AG04450 (cell line): ENCODE measurements at places on chromosomes 2 and 18.
A peak's percentile ranks its signal among the peaks of the same experiment; 100 is the strongest.

DNA sequence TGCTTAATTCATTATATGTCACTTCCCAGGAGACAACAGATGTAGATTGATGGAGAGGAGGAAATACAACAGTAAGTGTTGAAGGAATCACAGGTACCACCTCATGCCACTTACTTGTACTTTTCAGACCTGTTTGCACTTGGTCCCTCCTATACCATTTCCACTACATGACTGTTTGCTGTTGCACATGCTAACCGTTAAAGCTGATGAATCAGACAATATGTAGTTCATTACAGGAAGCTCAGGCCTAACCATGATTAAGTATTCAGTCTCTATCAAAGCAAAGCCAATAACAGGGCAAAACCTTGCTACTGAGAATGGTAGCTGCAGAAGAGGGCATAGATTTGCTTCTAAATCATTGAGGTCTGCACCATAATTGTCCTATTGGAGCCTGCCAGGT is 30.2 kb upstream of the GRP start:
- DNase-seq: no peak

GRCh38 chr2:161161074-161161706 is 962 bp downstream of the TANK start:
- DNase-seq: no peak

DNA sequence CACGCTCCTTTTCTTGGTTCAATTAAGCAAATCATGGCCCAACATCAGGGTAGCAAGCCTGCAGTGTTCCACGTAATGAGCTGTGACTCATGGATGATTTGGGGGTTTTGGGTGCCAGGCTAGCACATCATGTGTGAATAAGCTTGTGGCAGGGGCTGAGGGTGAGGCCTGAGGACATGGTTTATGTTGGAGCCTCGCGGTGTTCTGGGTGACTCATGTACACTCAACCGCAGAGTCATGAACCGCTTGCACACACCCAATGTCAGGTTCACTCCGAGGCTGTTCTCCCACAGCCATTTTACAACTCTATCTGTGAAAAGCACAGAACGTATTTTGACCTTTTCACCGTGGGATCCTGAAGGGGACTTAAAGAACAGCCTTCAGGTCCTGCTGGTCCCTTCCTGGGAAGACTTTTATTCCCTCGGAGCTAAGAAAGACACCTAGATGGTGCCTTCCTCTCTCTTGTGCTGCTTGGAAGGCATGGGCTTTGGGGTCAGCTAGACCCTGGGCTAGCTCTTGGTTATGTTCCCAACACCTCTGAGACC is 139.9 kb upstream of the ZEB2 start:
- peak; percentile 39 for DNase-seq

GRCh38 chr2:99780276-99780675 is 290.5 kb upstream of the REV1 start:
- no peak for DNase-seq

GRCh38 chr2:12979066-12979465 is 262.3 kb downstream of the TRIB2 start:
- DNase-seq: no peak

DNA sequence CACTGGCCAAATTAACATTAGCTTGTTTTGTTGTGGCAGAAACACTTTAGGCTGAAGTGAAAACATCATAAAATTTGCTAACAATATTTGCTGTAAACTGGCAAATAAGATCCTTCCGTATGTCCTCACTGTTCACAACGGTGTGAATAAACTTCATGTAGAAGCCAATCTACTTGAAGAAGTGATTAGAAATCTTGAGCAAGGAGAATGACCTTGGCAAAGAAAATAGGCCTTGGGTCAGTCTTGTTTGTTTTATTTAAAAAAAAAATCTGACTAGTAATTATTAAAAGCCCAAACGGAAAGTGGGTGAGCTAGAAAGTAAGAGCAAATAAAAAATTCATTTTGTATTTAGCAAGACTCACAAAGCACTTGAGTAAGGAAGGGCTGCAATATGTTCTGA is 197.0 kb downstream of the CPS1 start:
- no peak for DNase-seq

DNA sequence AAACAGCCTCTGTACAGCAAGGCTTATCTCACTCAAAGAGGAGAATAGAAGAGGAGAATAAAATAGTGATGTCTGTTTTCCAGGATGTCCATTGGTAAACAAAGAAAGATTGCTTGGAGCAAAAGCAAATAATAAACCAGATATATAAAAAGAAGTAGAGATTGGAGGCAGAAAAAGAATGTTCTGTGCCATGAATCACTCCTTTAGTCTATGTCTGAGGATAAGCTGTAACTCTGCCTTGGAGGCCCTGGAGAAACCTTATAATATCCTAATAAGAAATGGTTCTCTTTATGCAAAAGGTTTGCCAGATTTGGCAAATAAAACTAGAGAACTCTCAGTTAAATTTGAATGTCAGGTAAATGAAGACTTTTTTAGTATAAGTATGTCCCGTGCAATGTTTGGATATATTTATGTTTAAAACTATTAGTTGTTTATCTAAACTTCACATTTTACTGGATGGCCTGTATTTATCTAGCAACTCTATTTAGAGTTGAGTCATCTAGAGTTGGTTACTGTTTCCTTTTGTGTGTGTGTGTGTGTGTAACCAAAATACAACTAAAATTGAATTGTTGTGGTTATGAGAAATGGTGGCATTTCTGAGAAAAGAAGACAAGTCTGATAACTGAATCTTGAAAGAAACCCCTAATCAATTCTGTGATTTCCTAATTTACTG is 510.3 kb upstream of the SETBP1 start:
- DNase-seq: no peak

DNA sequence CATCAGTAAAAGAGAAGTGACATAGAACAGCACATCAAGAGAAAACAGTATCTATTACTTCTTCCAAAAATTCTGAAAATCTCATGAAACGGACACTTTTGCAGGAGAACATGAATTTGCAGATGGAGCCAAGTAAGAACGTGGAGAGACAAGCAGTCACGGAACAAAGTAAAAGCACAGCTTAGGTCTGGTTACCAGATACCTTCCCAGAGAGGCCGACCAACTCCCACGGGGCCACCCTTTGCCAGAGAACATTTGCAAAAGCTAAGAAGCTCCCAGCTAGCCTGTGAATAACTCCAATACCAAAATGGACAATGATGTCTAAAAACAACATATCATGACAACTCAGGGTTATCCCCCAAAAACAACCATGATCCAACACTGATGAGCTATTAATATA is 38.9 kb downstream of the THAP4 start:
- DNase-seq: no peak

GRCh38 chr2:160489111-160489510 is 4.5 kb downstream of the RBMS1 start:
- no peak for DNase-seq

DNA sequence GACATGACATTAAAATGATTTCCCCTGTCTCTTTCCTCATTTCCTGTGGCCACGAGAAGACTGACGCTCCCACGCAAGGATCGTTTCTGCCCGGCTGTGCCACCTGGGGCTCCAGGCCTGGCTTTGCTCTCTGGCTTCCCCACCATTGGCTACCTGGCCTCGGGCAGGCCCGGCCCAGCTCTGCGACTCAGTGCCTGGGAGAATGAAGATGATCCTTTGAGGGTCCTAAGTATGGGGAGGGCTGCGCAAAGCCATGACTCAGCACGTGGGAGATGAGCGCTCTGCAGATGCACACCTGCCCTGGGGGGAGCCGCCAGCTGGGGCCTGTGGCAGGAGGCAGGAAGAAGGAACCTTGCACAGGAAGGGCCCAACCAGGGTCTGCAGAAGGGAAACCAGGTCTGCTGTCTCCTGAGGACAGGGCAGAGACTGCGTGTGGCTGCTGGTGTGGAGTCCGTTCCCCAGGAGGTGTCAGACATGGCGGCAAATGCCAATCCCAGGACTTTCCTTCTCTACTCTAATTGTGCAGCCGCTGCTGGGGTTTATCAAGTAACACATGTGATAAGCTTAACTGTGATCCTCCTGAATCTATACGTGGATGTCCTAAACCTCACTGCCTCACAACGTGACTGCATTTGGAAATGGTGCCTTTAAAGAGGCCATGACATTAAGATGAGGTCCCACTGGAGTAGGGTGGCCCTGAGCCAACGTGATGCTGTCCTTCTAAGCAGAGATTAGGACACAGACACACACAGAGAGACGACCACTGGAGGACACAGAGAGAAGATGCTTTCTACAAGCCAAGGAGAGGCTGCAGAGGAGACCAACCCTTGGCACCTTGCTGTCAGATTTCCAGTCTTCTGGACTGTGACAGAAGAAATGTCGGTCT is 32.9 kb downstream of the MBP start:
- DNase-seq: no peak

DNA sequence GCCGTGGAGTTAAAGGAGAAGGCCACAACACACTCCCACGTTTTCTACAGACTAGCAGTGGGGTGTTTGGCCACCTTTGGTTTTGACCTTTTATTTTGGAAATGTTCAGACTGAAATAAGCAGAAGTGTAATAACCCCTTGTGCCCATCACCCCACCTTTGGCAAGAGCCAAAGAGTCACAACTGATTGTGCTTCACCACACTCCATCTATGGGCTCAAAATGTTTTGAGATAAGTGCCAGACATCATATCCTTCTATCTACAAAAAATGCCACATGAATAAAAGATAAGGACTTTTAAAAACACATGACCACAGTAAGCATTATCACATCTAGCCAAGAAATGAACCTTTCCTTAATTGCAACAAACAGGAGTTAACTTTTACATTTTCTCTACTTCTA is 9.9 kb upstream of the GPR35 start:
- DNase-seq: no peak

DNA sequence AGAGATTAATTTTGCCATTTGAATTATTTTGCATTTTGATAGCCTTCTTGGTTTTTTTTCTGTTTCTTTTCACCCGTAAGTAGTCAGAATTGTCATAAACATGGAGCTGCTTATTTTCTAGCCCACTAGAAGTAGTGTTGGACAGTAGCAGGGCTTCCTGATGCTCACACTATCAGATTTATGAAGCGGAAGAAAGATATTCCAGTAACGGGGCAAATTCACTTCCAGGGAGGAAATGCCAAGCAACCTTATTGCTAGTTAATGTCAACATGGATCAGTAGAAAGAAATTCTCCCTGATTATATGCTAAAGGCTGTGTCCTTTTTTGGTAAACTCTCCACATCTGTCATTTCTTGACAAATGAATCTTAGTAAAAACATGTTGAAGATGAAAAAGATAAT is 19.2 kb upstream of the ADAM23 start:
- DNase-seq: no peak

GRCh38 chr2:79862756-79863155 is 349.9 kb downstream of the CTNNA2 start:
- no peak for DNase-seq

DNA sequence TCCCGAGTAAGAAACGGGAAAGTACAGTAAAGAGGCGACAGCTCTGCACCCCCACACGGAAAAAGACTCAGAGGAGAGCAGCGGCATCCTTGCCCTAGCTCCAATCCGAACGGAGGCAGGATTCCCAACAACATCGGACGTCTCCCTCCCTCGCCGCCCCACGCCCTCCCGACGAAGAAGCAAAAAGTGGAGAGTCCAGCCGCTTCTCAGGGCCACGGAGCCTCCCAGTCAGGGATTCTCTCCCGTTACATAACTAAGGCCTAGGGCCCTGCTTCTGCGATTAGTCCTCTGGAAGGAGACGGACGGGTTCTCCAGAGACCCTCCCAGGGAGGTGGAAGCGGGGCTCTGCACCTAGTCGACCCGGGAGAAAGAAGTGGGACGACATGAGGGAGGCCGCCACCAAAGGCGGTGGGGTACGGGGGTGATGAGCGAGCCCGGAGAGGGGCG is 587 bp downstream of the SUMO1 start:
- no peak for DNase-seq

- no peak for DNase-seq
These were observed 23.3 kb downstream of the EPB41L3 start for GRCh38 chr18:5520464-5520863.

GRCh38 chr2:123723706-123724105 is 301.4 kb upstream of the CNTNAP5 start:
- no peak for DNase-seq

DNA sequence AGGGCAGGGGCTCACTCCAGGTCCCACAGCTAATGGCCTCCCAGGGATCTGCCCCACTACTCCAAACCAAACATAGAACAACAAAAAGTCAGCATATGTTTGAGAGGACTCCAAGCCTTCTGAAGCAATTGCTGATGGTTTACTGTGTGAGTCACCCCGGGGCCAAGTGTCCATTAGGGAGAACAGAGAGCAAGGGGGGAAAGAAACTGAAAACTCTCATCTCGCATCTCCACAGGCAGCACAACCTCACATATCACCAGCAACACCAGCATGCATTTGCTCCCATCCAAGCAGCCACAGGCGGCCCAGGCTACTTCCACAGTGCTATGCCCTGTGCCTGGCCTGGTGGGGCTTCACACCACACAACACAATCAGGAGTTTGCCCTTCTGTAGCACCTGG is 39.1 kb downstream of the CYRIA start:
- no peak for DNase-seq

DNA sequence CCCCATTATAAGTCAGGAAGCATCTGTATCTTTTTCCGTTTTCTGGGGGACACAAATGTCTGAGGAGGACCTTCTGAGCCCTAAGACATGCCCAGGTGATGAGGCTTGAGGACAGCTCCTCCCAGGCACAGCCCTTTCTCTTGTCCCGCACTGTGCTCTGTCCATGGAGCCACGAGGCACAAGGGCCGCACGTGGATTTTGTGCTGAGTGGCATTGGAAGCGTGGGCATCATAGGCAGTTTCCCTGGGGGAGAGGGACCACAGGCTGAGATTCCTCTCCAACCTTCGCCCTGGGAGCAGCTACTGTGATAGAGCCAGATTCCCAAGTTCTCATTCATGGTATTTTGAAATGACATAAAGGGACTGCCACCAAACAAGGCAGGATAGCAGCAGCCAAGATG is 139.9 kb downstream of the SH3RF3 start:
- no peak for DNase-seq
